ENCODE measurements at places on chromosomes 5 and 9.
A peak's percentile ranks its signal among the peaks of the same experiment; 100 is the strongest.

DNA sequence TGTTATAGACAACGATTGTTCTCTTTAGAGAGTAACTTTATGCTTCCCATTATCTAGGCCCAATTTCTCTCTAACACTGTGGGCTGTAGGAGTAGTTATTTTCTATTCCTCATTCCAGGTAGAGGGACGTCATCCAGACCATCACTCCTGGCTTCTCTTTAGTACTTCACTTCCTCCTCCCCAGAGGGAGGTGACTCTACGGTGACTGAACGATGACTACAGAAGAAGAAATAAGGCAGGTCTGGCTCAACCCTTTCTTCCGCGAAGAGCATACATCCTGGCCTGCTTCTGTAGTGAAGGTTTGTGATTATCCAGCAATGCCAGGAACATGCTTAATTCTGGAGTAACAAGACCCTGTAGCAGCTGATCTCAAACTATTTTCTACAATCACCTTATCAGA lies 50.8 kb downstream of the HMGCR start:
- no peak for DNase-seq

- DNase-seq, result no peak
Observed at GRCh38 chr5:103389846-103390245, 131.3 kb downstream of the MACIR start.

DNA sequence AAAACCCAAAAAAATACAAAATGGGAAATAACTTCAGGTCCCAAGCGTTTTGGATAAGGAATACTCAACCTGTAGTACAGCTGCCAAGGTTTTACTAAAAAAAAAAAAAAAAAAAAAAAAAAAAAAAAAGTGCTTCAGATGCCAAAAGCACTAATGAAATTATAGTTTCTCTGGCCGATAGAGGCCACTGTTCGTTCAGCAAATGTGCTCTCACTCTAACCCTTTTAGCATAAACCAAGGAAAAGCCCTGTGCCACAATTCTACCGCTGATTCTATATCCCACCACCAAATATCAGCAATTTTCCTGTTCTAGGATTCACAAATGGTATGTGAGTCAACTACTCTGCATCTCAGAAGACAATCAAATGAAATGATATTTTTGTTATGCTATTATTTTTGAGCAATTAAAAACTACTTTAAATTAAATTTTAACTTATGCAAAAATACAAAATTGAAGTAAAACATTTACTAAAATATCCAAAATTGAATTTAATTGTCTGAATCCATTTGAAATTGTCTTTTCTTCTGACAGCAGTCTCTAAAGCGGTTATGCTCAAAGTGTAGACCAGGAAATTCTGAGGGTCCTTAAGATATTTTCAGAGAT lies 79.8 kb downstream of the RICTOR start:
- DNase-seq, result peak; percentile 84

- no peak for DNase-seq
Observed at GRCh38 chr5:132528866-132529634, 14.3 kb downstream of the IL5 start.

DNA sequence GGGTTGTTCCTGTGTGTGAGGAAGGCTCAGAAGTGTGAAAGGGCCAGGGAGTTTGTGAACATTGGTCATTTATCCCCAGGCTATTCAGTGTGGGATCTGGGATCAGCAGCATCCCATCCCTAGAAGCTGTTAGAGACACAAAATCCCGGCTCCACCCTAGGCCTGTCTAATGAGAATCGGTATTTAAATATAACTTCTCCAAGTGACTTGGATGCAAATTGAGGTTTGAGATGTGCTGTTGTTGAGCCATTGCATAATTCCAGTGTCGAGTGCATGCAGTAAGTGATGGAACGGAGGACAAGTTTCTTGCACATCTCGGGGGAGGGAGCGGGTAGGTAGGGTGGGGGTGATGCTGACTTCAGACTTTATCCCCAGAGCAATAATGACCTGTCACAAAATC lies 138.3 kb downstream of the FBXL7 start:
- no peak for DNase-seq

- DNase-seq, result no peak
Observed at GRCh38 chr9:84939774-84940173, 270.2 kb downstream of the NTRK2 start.

GRCh38 chr9:86486891-86487837 lies 133.0 kb upstream of the TUT7 start:
- peak; percentile 90 for DNase-seq

DNA sequence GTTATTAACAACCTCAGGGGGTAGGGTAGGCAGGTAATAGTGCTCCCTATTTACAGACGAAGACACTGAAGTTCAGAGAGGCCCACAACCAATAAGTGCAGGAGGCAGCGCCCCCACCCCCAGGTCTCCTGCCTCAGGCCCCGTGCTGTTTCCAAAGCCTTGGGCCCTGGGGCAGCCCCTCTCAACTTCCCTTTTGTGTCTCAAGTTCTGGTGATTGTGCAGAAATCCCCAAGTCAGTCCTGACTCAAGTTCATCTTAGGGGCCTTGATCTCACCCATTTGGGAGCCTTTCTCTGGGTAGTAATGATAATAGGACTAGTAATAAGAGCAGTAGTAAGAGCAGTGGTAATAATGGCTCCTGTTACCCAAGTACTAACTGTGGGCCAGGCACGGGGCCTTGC lies 35.5 kb upstream of the ASS1 start:
- no peak for DNase-seq

- no peak for DNase-seq
Observed at GRCh38 chr5:132270706-132271105, 13.2 kb downstream of the PDLIM4 start.

- DNase-seq, result peak; percentile 39
Observed at GRCh38 chr5:39400713-39401578, 23.8 kb downstream of the DAB2 start.

DNA sequence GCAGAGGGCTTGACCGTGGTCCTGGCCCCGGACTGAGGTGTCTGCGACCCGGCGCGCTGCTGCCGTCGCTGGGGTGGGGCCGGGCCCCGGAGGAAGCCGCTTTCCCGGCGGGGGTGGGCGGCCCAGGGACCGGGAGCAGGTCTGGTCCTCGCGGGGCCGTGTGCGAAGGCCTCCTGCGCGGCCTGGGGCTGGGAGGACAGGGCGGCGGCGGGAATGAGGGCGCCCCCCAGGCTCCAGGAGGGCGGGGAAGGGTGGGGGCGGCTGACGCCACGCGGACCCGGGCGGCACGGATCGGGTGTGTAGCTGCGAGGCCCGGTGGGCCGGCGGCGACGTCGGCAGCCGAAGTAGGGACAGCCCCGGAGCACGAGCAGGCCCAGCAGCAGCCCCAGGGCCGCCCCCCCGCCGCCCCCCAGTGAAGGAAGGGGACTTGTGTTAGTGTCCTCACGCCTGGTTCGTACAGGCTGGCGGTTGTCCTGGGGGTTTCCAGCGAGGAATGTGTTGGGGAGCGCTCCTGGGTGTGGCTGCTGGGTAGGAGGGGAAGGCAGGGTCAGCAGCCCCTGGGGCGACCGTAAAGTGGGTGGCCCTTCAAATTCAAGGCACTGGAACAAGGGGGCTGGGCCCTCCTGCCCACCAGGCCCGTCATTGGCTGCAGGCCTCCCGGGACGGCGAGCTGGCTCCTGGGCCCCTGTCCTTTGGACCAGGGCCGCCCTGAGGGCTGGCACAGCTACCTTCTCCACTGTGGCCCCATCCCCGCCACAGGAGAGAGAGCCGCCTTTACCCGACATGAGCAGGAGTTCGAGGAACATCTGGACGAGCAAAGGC lies 597 bp upstream of the TMEM250 start:
- DNase-seq, result peak; percentile 44

DNA sequence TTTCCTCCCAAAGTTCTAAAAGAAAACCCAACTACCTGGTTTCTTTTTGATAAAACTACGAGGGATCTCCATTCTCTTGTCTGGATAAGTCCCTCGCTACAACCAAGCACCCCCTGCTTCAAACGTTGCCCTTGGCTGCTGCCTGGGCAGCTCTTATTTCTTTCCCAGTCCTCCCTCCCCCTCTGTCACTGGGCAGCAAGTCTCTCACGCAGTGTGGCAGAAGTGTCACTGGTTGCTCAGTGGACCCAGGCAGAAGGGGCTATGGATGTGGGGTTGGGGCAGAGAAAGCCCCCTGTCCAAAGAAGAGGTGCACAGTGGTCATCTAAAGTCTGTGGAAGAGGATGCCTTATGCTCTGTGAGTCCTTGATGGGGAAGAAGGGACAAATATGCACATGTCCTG lies 7.2 kb upstream of the SMIM32 start:
- DNase-seq, result no peak

DNA sequence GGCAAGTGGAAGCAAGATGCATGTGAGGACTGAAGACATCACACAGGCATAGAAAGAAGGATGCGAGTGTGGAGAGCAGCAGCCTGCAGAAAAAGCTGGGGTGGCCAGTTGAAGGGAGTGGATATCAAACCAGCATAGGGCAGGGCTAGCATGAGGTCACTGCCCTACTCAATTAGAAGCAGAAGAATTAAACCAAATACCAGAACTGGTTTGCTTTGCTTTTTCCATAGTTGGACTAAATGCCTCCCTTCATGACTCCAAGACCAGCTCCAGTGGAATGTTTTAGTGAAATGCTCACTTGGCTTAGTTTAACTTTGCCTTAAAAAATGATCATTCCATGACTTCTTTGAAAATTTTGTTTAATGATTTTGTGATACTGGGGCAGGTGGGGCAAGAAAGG lies 45.8 kb downstream of the TMEM167A start:
- DNase-seq, result peak; percentile 25

DNA sequence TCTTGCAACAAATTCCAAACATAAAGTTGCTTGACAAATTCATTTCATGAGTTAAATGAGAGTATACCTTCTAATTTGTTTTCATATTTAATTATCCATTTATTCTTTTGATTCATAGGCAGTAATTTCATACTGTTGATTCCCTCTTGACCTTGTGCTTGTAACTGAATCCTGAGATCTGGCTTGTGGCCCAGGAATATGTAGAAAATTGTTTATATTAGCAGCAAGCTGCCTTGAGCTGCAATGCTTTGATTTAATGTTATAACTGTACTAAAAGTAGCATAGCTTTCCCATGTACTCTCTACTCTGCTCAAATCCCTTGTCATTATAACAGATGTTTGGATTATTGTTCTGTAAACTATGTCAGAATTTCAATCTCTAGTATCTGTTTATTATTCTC lies 780.7 kb downstream of the NR2F1-AS1 start:
- DNase-seq, result peak; percentile 23

GRCh38 chr9:37944671-37945481 lies 40.9 kb upstream of the SLC25A51 start:
- DNase-seq, result no peak

GRCh38 chr5:156386976-156387375 lies 60.0 kb downstream of the SGCD start:
- no peak for DNase-seq

GRCh38 chr5:123282444-123282843 lies 140.8 kb downstream of the CEP120 start:
- no peak for DNase-seq

- no peak for DNase-seq
Observed at GRCh38 chr5:154683101-154683880, 71.9 kb upstream of the LARP1 start.

DNA sequence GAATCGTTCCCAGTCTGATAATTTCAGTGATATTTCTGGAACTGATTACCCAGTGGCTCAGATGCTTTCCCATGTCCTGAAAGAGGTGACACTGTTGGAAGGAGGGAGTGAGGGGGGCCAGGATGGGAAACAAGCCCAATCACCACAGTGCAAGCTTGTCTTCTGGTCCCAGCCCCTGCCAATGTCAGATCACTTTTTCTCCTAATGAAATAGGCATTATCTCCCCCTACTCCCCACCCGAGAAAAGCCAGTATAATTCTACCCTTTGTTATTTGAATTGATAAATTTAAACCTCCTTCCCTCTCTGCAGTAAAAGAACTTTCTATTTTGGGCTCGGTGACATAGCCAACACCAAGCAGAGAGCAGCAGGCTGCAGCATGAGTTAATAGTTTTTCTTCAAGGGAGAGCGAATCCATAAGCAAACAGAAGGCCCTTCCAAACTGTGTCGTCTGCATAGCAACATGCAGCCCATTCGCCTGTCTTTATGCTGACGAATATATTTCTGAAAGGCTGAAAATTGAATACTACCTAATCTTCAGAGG lies 14.6 kb upstream of the PPP2CA start:
- peak; percentile 63 for DNase-seq

GRCh38 chr9:133861692-133862091 lies 123.5 kb upstream of the SARDH start:
- no peak for DNase-seq

DNA sequence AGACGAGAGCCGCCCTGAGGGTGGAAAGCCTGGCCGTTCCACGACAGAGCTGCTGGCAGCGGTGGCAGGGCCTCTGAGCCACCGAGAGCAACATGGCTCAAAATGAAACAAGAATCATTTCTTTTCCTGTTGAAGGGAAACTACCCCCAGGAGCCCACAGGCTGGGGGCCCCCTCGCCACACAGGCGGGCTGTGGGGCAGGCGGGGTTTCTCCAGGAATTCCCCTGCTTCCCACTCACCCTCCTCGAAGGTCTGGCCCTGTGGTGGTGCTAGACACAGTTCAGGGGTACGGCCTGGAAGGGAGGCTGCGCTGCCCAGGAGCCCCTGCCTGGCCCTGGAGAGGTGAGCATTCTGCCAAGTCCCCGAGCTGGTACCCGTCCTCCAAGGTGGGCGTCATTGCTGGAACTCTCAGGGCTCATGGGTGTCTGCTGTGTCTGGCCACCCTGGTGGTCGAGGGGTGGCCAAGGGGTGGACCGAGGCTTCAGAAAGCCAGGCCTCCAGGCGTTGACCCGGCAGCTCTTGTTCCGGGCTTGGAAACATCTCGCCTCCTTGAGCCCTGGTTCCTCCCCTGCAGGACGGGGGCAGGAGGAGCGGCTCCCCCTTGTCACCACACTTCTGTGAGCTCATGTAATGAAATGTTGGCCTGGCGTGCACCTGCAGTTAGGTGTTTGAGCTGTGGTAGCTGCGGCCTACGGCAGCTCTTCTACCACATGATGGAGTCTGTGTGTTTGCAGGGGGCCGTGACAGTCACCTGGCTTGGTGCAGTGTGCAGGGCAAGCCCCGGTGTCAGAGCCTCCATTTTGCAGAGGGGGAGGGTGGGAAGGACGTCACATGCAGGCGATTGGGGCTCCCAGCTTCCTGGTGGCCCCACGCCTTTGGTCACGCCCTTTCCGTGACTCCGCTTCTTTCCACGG lies 65.3 kb downstream of the RXRA start:
- DNase-seq, result no peak

- DNase-seq, result no peak
Observed at GRCh38 chr5:98780390-98780789, 6.9 kb downstream of the RGMB start.

- no peak for DNase-seq
Observed at GRCh38 chr5:140162275-140162674, 12.7 kb upstream of the CYSTM1 start.

GRCh38 chr5:82603033-82603987 lies 325.2 kb upstream of the RPS23 start:
- DNase-seq, result no peak

GRCh38 chr5:142873831-142874230 lies 103.7 kb downstream of the ARHGAP26 start:
- no peak for DNase-seq

GRCh38 chr5:151612689-151613427 lies 21.7 kb upstream of the FAT2 start:
- no peak for DNase-seq
